ENCODE measurements at places on chromosomes 7 and 10.

DNA sequence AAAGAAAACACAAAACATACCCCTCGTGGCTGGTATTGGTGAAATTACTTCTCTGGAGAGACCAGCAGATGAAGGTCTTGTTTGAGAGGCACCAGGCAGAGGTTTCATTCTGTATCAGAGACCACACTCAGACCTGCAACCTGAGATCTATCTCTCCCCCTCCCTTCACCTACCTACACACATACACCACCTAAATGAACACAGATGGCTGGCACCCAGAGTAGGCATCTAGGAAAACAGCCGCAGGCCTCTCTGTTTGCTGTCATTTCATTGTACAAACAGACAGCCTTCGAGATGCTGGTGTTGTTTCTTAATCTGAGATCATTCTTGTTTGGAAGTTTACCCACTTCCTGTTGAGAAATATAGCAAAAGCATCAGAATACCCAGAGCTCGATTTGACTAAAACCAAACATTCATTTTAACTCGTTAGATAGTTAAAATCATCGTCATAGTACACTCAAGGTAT lies 173.9 kb upstream of the SLC25A13 start:
- DNase-seq = no peak

DNA sequence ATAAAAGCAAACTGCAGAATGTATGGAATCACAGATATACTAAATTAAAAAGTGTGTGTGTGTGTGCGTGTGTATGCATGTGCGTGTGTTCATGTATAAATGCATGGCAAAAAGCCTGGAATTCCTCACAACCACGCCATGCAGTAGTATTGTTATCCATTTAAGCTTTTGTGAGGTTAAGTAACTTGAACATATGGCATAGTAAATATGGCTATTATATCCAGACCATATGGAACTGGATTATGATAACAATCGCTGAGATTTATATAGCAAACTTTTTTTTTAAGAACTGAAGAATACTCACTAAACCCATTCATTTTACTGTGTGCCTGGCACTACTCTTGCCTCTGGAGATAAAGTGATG lies 22.3 kb upstream of the NANOS1 start:
- no peak for DNase-seq

DNA sequence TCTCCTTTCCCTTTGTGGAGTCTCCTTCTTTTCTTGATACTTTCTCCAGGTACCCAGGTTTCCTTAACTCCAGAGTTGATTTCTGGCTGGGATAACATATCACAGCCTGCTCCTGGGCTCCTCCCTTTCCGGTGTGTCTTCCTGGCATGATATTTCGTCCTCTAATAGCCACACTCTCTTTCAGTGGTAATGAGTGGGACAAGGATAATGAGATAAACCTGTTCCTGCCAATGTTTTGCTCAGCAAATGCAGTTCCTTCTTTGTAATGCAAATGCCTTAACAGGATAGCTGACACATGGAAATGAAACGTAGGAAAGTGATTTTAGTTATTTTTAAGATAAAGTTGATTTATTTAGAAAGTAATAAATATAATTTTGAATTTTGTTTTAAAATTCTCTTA lies 168.6 kb downstream of the NRP1 start:
- DNase-seq = peak; percentile 41

DNA sequence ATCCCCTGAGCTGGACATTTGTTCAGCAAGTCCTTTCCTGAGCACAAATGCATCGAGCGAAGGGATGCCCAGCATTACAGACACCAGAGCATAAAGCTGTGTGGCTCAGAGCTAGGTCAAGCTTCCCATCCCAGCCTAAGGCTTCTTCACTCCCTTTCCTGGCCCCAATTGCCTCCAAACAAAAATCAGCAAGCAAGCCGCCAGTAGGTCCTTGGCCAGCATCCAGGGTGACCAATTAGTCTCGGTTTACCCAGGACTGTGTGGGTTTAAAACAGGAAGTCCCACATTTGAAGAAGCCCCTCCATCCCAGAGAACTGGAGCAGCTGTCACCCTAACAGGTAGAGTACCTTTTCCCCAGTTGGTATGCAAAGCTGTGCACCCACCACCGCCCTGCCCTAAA lies 51.2 kb downstream of the PRKAG2 start:
- no peak for DNase-seq

GRCh38 chr10:129852829-129853561 lies 111.1 kb downstream of the EBF3 start:
- no peak for DNase-seq

- no peak for DNase-seq
Observed at GRCh38 chr7:111982804-111983203, 223.4 kb downstream of the DOCK4 start.

DNA sequence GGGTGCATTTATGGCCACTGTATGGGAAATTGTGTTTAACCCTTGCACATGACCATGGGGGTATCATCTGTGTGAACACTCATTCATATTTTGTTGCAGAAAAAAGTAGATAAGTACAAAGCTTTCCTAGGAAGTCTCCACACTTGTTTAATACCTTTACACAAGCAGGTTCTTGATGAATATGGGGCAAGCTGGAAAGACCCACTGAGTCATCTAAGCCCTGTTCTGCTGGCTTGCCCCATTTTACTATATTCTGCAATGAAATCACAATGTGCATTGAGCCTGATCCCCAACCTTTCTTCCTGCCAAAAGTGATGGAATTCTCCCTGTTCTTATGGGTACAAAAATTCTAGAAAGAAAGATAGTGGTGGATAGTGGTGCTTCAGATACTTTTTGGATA lies 99.8 kb downstream of the CCDC71L start:
- DNase-seq = no peak

DNA sequence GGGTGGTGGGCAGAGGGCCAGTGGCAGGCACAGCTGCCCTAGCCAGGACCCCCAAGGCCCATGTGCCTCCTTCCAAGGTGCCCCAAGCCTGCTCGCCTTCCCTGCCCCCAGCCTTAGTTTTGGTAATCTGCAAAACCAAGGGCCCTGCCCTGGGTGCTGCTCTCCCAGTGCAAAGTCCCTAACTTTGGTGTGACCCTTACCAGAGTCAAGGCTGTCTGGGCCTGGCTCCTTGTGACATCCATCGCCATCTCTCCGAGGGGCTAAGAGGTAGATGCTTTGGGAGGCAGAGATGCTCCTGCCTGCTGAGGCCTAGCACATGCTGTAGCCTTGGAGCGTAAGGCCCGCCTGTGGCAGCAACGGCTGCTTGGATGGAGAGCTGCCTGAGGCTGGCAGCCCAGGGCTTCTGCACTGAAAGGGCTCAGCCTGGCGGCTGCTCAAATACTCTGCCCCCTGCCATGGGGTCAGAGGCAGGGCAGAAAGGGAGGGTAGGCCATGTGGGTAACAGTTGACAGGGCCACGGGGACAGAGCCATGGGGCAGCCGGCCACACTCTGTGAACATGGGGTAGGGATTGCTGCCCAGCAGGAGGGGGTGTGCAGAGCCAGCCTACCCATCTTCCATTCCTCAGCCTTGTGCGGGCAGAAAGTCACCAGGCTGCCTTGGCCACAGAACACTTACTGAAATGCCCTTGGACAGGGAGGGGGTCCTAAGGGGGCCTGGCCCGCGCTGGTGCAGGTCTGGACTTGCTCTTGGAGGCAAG lies 17.9 kb upstream of the MYL7 start:
- DNase-seq = no peak

GRCh38 chr10:63553031-63553430 lies 31.8 kb downstream of the REEP3 start:
- no peak for DNase-seq

- DNase-seq = no peak
Observed at GRCh38 chr10:33524966-33525365, 190.5 kb upstream of the NRP1 start.

DNA sequence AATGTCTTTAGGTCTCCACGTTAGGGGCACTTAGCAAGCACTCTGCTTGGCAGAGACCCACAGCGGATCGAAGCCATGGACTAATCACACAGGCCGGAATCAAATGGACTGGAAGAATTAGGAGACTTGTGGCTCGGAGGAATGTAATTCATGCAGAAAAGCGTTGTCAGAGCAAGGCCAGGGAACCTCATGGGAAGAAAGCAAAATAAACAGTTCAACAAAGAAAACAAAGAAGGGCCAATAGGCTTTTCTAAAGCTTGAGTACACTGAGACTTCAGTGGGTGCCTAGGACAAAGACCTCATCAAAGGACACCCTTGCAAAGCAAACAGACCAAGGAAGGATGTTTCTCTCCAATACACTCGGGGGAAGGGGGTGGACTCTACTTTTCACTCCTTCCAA lies 171.1 kb downstream of the GLI3 start:
- DNase-seq = peak; percentile 70

GRCh38 chr7:128029405-128029995 lies 1.7 kb downstream of the LRRC4 start:
- DNase-seq = no peak

DNA sequence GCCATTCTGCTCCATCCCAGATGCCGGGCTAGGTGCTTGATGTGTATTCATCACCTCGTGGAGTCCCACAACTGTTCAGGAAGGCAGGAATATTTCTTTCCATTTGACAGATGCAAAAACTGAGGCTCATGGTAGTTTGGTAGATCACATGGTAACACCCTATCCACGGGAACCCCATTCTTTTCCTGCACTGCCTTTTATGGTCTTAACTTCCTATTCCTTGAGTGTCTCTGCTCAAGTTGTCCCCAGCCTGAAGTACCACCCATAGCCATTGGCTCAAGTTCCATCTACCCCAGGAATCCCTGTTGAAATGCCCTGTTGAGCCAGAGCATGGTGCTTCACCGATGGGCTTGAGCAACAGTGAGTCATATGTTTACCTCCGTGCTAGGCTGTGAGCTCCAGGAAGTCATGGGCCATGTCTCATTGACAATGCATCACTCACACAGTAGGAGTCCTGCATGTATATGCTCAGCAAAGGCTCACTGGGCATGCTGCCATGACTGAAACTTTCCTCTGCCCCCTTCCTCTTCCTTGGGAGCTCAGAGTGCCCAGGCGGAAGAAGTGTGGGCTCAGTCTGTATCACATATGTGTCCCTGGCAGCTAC lies 71.7 kb upstream of the ADAM12 start:
- DNase-seq = no peak

GRCh38 chr7:122886357-122887081 lies at the start of gene CADPS2:
Gene CADPS2, minus strand, starts transcription at chr7:122886460. Its CDS starts 123 bp downstream, at chr7:122886337.
- peak; percentile 68 for DNase-seq

GRCh38 chr7:151552352-151553028 lies 32.8 kb upstream of the RHEB start:
- no peak for DNase-seq

GRCh38 chr7:14207138-14207537 lies 217.7 kb upstream of the ETV1 start:
- no peak for DNase-seq

DNA sequence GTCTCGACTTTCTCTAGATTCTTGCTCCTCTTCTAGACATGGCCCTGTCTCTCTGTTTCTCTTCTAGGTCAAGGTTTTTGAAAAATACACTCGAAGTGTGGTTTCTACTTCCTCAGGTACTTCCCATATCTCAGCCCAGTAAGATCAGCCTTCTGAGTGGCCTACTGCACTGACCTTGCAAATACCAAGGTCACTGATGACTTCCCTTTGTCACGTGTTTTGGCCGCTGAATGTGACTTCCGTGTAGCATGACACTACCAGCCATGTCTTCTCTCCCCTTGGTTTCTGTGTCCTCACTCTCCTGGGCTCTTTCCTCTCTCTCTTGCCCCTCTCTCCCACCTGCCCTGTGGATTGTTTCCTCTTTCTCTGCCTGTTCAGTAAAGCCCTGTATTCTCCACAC lies 7.9 kb upstream of the WIPF3 start:
- DNase-seq = no peak

DNA sequence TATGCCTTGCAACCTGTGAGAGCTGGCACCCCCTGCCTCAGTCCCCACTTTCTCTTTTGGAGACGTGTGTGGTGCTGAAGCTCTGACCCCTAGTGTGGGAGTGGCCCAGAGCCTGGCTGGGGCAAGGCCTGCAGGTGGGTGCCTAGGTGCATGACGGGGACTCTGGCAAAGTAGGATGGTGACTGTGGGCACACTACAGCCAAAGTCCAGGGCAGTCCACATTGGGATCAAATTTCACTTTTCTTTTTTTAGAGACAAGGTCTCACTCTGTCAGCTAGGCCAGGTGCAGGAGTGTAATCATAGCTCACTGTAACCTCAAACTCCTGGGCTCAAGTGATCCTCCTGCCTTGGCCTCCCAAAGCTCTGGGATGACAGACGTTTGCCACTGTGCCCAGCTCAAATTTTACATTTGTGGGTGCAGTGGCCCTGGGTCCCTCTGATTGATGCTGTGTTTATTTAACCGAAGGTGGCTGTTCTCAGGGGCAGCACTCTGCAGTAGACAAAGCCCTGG lies 52.3 kb downstream of the NEURL1 start:
- no peak for DNase-seq

GRCh38 chr10:29136411-29136810 lies 152.5 kb upstream of the LYZL1 start:
- no peak for DNase-seq

DNA sequence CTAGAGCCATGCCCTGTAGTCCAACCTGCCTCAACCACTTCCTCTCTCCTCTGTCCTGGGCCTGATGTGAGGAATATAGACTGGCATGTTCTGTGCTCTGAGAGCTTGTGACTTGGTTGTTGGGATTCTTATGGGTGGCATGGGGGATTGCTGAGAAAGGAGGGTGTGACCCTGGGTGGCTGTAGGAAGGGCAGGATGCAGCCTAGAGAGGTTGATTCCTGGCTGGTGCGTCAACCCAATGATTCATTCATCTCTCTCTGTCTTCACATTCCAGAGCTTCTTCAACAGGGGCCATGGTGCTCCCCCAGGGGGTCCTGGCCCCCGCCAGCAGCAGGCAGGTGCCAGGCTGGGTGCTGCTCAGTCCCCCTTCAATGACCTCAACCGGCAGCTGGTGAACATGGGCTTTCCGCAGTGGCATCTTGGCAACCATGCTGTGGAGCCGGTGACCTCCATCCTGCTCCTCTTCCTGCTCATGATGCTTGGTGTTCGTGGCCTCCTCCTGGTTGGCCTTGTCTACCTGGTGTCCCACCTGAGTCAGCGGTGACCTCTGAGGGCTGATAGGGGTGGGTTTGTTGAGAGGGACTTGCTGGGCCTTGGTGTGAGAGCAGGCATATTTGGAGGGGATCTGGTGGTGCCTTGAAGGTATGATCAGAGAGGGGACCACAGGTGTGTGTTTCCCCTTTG lies 2.6 kb downstream of the FAM241B start:
- no peak for DNase-seq

DNA sequence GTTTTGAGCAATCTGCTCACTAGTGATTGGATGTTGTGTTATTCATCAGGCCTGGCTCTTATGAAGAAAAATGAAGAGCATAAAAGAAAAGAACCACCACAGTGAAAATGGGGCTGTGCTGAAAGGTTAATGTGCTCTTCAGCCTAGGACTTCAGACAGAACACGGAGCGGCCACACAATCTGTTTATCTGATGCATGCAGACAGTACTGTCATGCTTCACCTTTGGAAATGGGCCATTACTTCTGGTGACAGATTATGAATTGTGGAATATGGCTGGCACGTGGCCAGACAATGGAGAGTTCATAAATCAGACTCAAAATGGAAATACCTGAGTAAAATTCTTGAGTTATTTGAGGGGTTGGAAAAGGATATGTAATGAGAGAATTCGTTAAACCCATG lies 86.0 kb upstream of the NOBOX start:
- DNase-seq = no peak

- peak; percentile 48 for DNase-seq
Observed at GRCh38 chr7:108311446-108312168, 144.6 kb downstream of the NRCAM start.

All from HAP-1 (cell line).